ENCODE measurements at places on chromosomes 3 and 15.

DNA sequence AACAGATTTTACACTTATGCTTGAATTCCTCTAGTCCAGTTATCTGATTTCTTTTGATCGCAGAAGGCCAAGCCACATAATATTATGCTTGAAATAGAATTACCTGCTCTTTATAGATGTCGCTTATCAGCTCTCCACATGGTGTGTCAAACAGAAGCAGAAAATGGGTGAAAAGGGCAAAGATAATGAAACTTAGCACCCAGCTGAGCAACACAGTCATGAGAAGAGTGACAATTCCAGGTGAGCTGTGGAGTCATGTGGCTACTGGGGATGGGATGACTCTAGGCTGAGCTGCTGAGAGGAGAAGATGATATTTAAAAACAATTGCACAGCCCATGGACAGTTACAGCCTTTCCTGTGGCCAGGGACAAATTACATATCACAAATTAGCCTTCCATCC lies 398.7 kb upstream of the PDZRN3 start:
- DNase-seq: no peak

GRCh38 chr3:17261627-17262369 lies 377.0 kb downstream of the PLCL2 start:
- no peak for DNase-seq

DNA sequence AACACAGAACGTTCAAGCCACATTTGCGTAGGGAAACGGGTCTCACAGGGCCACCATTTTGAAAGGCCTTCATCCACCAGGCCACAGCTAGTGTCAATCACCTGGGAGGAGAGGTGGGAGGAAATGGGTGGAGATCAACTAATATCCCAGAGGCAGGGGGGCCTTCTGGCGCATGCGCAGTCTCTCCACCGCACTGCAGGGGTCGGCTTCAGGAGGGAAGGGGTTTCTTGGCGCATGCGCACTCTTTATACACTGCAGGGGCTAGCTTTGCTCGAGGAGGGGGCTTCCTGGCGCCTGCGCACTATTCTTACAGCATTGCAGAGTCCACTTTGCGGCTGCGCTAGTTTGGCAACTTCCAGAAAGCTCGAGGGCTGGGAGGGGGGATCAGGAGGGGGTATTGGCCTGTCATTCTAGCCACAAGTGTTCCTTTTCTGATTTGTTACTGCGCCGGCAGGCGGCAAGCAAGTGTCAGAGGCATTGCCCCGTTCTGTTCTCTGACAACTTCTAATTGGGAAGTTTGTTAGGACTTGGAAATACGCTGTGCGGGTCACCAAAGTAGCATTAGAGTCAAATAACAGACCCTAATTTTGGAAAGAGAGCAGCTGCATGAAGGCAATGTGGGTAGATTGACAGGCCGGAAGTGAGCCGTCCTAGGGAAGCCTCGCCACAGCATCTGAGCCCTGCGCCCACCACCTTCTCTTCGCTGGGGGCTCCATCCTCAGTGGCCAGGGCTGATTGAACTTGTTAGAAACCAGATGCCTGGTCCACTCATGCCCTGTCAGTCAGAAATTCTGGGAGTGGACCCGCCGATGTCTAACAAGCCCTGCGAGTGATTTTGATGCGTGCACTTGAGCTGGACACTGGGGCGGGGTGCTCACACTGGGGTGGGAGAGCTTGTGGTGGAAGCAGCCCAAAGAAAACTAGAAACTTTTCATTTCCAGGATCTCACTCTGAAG lies 173.5 kb upstream of the NDN start:
- DNase-seq: no peak

DNA sequence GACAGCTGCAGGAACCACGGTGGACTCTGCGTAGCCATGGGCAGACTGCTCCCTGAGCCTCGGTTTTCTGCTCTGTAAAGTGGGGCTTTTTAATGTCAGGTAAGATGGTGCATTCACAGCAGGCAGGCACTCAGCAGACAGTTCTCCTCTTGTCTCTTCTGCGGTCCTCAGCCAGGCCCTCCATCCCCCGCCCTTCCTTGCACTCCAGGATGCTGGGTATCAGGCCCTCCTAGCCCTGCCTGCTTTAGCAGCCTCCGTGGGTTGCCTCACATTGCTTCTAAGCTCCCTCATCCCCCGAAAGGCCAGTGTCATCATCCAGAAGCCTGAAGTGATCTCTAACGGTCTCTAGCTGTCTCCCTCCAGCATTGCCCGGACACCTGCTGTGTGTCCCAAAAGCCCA lies 115.7 kb downstream of the WNT7A start:
- no peak for DNase-seq

- DNase-seq: no peak
Observed at GRCh38 chr3:148615382-148615781, 82.3 kb upstream of the AGTR1 start.

- peak; percentile 18 for DNase-seq
Observed at GRCh38 chr3:11290743-11291680, 18.8 kb downstream of the ATG7 start.

DNA sequence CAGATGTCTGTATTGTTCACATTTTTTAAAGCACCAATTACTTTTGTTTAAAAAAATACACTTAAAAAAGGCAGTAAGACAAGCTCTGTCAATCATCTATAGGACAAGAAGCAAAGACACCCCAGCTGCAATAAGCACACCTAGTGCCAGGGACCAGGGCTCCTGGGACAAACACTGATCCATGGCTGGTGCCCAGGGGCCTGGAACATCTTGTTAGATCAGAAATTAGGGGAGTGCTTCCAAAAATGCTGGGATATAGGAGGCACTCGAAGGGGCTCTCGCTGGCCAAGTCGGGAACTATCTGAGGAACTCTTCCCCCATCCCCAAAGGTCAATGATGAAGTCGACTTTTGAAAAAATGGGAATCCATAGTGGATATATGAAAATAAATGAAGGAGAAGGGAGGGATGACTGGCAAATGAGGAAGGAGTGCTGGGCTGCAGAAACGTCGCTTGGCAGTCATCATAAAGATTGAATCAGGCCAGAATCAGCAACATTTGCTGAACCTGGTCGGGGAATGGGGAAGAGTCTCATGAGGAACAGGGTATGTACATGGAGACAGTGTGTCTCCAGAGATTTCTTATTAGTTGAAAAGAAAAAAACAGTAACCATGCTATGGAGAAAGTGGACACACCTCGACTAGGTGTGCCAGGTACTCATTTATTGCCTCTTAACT lies 28.5 kb downstream of the TSPAN3 start:
- DNase-seq: no peak

GRCh38 chr3:186790261-186790981 lies 7.0 kb downstream of the EIF4A2 start:
- DNase-seq: no peak

GRCh38 chr3:13046569-13047274 lies 26.5 kb downstream of the IQSEC1 start:
- DNase-seq: no peak

- no peak for DNase-seq
Observed at GRCh38 chr3:191961022-191961421, 500.1 kb downstream of the PYDC2 start.

DNA sequence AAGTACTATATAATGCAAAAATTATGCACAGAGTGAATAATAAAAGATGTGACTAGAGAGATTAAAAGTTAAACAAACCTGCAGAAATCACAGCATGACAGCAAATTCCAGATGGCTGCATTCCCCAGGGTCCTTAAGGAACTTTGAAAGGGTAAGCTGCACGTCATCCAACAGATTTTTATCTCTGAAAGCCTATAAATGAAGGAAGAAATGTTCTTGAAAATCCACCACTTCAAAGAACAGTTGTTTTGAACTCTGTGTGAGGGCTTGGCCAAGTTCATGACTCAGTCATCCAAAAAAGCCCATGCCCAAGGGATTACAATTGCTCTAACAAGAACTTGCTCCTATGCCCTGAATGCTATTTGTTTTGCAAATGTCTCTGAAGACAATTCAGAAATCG lies 603.6 kb downstream of the PLOD2 start:
- DNase-seq: no peak

- DNase-seq: no peak
Observed at GRCh38 chr15:47717036-47717612, at the start of gene SEMA6D. Gene SEMA6D, plus strand, starts transcription at chr15:47717505. Its CDS starts 42,294 bp downstream, at chr15:47759799.

DNA sequence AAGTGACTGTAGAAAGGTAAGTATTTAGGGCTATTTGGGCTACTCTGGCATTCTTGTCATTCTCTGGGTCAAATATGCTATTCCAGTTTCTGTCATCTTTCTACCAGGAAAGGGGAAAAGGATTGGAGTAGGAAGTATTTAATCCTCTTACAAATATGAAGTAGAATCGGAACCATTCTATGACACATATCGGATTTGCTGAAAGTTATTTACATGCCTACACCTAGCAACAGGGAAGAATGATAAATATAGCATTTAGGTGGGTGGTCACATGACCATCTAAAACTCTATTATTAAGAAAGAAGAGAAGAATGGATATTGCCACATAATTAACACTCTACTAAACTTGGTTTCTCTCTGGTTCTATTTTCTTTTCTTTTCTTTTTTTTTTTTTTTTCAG lies 1353.1 kb downstream of the ZPLD1 start:
- DNase-seq: no peak

- DNase-seq: no peak
Observed at GRCh38 chr3:46299608-46300460, 54.1 kb upstream of the CCR2 start.

- no peak for DNase-seq
Observed at GRCh38 chr15:35448294-35448693, 97.7 kb downstream of the DPH6 start.

GRCh38 chr3:131147534-131147933 lies 120.9 kb downstream of the NEK11 start:
- no peak for DNase-seq

GRCh38 chr15:57595011-57595866 lies 3.5 kb downstream of the MYZAP start:
- DNase-seq: no peak

GRCh38 chr15:71125831-71126450 lies 10.7 kb downstream of the THSD4 start:
- DNase-seq: no peak

DNA sequence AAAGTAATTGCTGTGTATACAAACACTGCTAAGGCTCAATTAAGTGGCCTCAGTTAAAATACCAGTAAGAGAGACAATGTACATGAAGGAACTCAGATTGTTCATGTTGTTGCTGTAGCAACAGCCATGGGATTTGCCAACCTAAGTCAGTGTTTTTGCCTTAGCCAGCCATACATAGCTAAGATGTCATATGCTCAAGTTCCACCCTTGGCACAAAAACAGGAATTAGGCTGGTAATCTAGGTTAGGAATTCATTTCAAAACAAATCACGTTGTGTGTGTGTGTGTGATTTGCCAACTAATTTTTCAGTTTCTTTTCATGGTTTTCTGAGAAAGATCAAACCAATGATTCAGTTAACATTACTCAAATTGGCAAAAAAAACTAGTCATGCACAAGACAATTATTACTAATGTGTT lies 143.7 kb upstream of the KCNMB2 start:
- DNase-seq: no peak

GRCh38 chr3:129715854-129716253 lies 109.4 kb upstream of the PLXND1 start:
- DNase-seq: no peak

DNA sequence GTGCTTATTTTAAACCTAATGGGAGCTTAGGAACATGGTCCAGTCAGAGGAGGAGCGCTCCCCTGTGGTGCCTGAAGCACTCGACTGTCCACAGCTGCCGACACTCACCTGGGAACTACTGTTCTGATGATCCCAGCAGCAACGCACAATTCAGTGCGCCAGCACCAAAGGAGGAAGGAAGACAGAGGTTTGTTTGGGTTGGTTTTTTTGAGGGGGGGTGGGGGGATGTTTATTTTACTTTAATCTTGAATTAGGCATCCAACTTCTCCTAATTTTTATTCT lies 48.8 kb upstream of the VGLL4 start:
- no peak for DNase-seq

- DNase-seq: no peak
Observed at GRCh38 chr15:85831415-85832113, 36.8 kb upstream of the KLHL25 start.

DNA sequence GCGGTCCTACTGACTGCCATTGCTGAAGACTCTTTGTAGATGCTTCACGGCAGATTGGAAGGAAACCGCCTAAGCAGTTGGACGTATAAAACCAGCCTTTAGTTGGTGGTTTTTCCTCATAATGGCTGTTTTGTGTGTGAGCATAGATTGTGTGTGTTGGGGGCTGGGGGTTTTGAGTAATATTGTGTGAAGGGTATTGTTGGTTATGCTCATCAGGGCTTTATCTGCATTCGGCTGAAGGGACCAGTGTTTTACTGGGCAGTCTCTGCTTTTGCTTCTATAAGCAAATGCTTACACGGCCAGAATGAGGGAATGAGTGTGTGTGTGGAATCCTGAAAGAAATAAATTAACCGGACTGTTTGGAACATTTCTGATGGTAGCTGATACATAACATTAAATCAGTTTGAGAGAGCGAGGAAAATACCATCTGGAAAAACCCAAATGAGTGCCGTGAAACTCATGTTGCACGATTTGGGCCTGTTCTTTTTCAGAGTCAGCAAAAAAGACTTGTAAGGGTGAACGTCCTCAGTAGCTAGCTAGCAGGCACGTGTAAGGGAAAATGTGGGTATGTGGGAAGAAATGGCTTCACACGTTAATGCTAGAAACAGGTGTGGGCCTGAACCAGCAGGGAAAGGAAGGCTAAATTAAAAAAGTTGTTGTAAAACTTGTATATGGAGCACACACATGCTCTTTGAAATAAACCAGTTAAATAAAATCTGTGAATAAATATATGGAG lies 1.9 kb downstream of the MITF start:
- no peak for DNase-seq

GRCh38 chr15:66588971-66589370 lies 23.2 kb upstream of the LCTL start:
- no peak for DNase-seq

GRCh38 chr15:53979051-53979788 lies 979 bp downstream of the UNC13C start:
- DNase-seq: no peak

GRCh38 chr3:168395551-168395950 lies 299.8 kb upstream of the GOLIM4 start:
- DNase-seq: no peak

GRCh38 chr3:184760337-184761074 lies 48.6 kb upstream of the MAGEF1 start:
- no peak for DNase-seq

- DNase-seq: no peak
Observed at GRCh38 chr15:76324066-76324465, 12.5 kb upstream of the ISL2 start.

GRCh38 chr3:48367201-48367600 lies 4.8 kb upstream of the FBXW12 start:
- no peak for DNase-seq

- no peak for DNase-seq
Observed at GRCh38 chr15:39393575-39394335, 187.1 kb upstream of the THBS1 start.

DNA sequence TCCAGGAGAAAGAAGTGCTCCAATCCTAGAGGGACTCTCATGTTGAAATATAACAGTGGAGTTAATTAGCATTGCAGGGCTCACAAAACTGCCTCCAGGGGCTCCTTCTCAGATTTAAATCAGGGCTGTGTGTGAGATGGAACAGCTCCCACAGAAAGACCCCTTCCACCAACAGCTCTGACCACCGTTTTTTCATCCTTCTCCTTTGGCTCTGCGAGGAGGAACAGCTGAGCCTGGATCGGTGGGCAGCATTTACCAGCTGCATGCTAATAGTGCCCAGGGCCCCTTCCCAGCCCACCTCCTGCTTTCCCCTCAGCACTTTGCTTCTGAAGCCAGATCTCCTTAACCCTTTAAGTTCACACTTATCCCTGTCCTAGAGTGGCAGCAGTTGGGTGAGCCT lies 119.2 kb upstream of the UBE2E1 start:
- DNase-seq: no peak

- DNase-seq: no peak
Observed at GRCh38 chr3:135326851-135327250, 531.8 kb downstream of the EPHB1 start.
